CD8-positive, alpha-beta memory T cell (primary cell): ENCODE measurements at places on chromosomes 7 and 10. TPM values are rescaled to one million over a fixed set of nuclear protein-coding genes. Genes with fewer than 3 reads are reported as not detected.

CYP3A5 gene
- not detected for total RNA-seq

GDF2 gene
- not detected for total RNA-seq

NEUROD6 gene
- not detected for total RNA-seq

- no peaks in the 10 kb centered on the region for H3K36me3 ChIP-seq
- DNase-seq = no peak
- no peaks in the 10 kb centered on the region for H3K27me3 ChIP-seq
- H3K4me3 ChIP-seq = no peak overlapping the region
Observed at GRCh38 chr10:72814099-72814790, 79.3 kb upstream of the OIT3 start.

DNA sequence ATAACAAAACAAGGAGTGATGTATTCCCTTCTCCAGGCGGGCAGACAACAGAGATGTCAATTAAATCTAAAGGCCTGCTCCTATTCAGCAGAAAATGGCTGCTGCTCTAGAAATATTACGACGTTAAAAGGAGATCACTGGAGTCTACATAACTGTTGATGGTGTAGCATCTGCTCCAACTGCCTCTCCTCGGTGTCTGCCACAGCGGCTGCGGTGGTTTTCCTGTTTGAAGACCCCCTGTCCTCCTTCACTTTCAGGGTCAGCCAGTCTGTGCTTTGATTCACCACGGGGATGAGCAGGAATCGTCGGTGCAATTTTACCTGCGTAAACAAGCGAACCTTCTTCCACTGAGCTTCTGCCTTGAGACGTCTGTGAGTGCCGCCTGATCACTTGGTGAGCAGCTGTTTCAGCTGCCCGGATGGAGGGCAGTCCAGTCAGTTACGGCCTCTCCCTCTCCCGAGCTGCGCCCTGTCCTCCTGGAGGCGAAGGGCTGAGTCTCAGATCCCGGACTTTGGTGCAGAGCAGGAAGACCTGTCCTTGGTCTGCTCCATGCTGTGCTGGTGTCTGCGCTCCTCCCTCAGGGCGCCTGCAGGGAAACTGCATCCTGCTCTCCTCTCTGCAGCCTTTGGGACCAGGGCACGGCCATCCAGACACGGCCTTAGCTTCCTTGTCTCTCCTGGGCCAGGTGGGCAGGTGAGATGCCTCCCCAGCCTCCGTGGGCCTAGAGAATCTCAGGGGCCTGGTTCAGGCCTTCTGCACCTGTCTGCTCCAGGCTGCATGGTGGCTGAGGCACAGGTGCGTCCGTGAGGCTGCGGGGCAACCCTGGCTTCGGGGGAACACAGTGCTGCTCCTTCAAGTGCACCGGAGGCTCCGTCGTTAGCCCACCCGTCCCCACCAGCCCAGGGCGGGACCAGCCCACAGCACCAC is 326.6 kb downstream of the ADARB2 start:
- H3K4me1 ChIP-seq = no peaks in the 10 kb centered on the region
- no peaks in the 10 kb centered on the region for H3K27me3 ChIP-seq
- DNase-seq = no peak

DNA sequence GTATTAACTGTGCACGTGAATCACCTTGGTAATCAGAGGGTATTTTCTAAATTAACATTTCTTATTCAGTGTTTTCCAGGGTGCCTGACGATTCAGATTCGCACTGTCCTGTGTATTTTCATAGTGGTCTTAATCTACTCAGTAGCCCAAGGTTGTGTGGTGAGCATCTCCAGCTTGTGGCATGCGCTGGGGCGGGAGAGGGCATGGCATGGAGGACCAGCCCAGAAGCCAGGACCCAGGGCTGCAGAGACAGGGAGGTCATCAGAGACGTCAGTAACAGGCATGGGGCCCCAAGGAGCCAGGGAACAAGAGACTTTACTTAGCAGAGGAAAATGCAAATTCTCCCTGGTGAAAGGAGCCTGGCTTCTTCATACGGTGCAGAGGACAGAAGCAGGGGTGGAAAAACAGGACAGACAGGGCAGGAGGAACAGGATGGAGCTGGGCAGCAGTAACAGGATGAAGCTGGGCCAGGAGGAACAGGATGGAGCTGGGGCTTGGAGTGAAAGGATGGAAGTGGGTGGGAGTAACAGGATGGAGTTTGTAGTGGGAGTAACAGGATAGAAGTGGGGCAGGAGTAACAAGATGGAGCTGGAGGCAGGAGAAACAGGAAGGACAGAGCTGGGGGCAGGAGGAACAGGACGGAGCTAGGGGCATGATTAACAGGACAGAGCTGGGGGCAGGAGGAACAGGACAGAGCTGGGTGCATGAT is 110.9 kb downstream of the ADCY1 start:
- no peaks in the 10 kb centered on the region for H3K4me1 ChIP-seq
- no peak for DNase-seq
- no peak overlapping the region for H3K4me3 ChIP-seq
- H3K27me3 ChIP-seq = no peaks in the 10 kb centered on the region

DNA sequence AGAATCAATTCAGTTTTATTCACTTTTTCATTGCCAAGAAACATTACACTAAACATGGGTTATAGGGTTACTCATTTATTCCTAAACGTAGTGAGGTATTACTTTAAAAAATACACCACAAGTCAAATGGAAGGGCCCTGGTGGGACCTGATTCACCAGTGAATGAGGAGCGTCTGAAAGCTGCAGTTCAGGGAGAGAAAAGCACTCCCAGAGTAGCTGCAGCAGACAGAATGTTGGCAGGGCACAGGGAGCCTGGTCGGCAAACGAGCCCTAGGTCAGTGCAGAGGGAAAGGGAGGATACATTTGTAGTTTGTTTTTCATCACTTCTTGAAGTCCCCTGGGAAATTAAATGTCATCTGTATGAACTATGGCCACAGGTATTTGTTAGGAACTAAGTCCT is 361.7 kb upstream of the ETV1 start:
- DNase-seq = no peak
- H3K27ac ChIP-seq = no peak overlapping the region
- no peak overlapping the region for H3K4me3 ChIP-seq

- no peaks in the 10 kb centered on the region for H3K36me3 ChIP-seq
- no peaks in the 10 kb centered on the region for H3K4me1 ChIP-seq
- no peak overlapping the region for H3K27ac ChIP-seq
- H3K4me3 ChIP-seq = no peak overlapping the region
Observed at GRCh38 chr10:4195213-4195612, 410.2 kb upstream of the KLF6 start.

GRCh38 chr10:113470372-113471240 is 82.2 kb upstream of the HABP2 start:
- no peaks in the 10 kb centered on the region for H3K27me3 ChIP-seq
- DNase-seq = no peak
- H3K4me1 ChIP-seq = no peaks in the 10 kb centered on the region
- H3K4me3 ChIP-seq = no peak overlapping the region
- H3K27ac ChIP-seq = no peak overlapping the region

DNA sequence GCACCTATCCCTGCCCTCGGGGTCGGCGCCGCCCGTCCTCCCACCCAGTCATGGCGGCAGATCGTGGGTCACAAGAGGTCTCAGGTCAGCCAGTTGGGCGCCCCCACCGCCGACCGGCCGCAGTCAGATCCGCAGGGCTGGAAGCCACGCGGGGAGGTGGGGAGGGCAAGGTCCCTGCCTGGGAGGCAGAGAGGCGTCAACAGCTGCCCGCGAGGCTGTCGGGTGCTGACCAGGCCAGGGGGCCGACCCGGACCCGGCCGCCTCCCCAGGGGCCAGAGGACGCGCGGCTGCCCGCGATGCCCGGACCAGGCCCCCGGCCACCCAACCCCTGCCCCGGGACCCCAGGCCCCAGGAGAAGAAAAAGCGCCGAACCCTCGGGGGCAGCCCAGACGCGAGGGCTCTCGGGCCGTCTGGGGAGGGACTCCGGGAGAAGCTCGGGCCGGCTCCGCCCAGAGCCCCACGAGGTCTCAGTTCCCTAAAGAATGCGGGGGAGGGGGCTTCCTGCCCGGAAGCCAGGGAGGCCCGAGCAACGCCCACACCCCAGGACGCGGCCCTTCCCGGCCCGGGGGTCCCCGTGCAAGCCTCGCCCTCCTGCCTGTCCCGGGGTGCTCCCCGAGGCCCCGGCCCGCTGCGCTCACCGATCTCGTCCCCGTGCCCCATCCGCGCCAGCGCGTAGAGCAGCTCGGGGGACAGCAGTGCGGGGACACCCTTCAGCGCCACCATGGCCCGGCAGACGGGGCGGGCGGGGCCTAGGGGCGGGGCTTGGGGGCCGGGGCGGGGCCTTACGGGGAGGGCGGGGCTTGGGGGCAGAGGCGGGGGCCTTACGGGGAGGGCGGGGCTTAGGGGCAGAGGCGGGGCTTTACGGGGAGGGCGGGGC is at the start of gene FUOM:
Gene FUOM, minus strand, starts transcription at position 735 of the 877 bp plus-strand sequence. Its CDS starts 12 bp downstream, at position 723.
- peak; percentile 66 for DNase-seq
- H3K27ac ChIP-seq = peak within 1 kb of the TSS; percentile 38
- no peaks in the 10 kb centered on the region for H3K27me3 ChIP-seq
- H3K4me1 ChIP-seq = peaks cover 6% of the 10 kb centered on the region
- H3K36me3 ChIP-seq = no peaks in the 10 kb centered on the region
- peak within 1 kb of the TSS; percentile 59 for H3K4me3 ChIP-seq

GRCh38 chr10:100831742-100832141 is 81.0 kb upstream of the SLF2 start:
- no peaks in the 10 kb centered on the region for H3K36me3 ChIP-seq
- DNase-seq = no peak
- H3K4me3 ChIP-seq = no peak overlapping the region
- H3K4me1 ChIP-seq = peaks cover 30% of the 10 kb centered on the region

DNA sequence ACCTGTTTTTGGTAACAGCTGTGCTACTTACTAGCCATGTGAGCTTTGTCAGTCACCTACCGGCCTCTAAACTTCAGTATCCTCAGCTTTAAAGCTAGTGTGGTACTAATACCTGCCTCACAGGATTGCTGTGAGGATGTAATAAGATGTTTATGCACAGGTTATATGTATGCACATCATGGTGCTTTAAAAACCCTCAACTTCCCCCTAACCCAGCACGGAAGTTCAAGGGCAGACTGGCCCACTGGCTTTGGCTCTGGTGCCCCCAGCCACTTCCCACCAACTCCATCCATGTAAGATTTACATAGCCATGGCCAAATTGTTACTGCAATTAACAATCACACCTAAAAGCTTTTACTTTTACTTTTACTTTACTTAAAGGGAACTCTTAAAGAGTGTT is 676.0 kb upstream of the GALNT17 start:
- no peak for DNase-seq
- H3K36me3 ChIP-seq = no peaks in the 10 kb centered on the region
- no peaks in the 10 kb centered on the region for H3K4me1 ChIP-seq
- no peaks in the 10 kb centered on the region for H3K27me3 ChIP-seq

DNA sequence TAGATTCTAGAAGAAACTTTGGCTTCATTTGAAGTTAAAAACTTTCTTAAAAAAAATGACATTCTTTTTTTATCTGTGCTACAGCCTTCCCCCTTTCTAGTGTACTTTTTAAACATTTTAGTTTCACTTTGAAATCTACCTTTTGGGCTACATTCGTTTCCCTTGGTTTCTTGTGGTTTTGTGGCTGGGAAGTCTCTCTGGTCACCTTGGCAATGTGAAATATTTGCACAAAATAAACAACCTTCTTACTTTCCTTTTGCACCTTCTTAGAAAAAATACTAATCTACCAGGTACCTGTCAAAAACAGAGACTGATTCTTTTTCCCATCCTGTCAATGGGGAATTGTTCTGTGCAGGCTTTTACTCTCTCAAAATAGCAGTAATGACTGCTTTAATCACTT is 350.2 kb downstream of the GATA3 start:
- peaks cover 68% of the 10 kb centered on the region for H3K4me1 ChIP-seq
- no peaks in the 10 kb centered on the region for H3K27me3 ChIP-seq
- DNase-seq = peak; percentile 88
- peak overlapping the region; percentile 40 for H3K4me3 ChIP-seq
- no peaks in the 10 kb centered on the region for H3K36me3 ChIP-seq
- H3K27ac ChIP-seq = peak overlapping the region; percentile 87

- no peaks in the 10 kb centered on the region for H3K36me3 ChIP-seq
- H3K4me3 ChIP-seq = no peak overlapping the region
- no peak for DNase-seq
Observed at GRCh38 chr7:71251706-71252105, 119.8 kb downstream of the GALNT17 start.

- peaks cover 40% of the 10 kb centered on the region for H3K4me1 ChIP-seq
- H3K36me3 ChIP-seq = no peaks in the 10 kb centered on the region
- DNase-seq = no peak
- H3K27me3 ChIP-seq = no peaks in the 10 kb centered on the region
- no peak overlapping the region for H3K4me3 ChIP-seq
Observed at GRCh38 chr10:14010769-14011574, 319.8 kb downstream of the FRMD4A start.

- no peaks in the 10 kb centered on the region for H3K36me3 ChIP-seq
- no peak overlapping the region for H3K4me3 ChIP-seq
- H3K27me3 ChIP-seq = no peaks in the 10 kb centered on the region
- no peak overlapping the region for H3K27ac ChIP-seq
Observed at GRCh38 chr10:110493832-110494426, 3.8 kb upstream of the DUSP5 start.

GRCh38 chr10:9012312-9012711 is 957.8 kb downstream of the GATA3 start:
- no peak overlapping the region for H3K4me3 ChIP-seq
- H3K4me1 ChIP-seq = peaks cover 28% of the 10 kb centered on the region
- no peak for DNase-seq
- no peaks in the 10 kb centered on the region for H3K36me3 ChIP-seq
- no peak overlapping the region for H3K27ac ChIP-seq

DNA sequence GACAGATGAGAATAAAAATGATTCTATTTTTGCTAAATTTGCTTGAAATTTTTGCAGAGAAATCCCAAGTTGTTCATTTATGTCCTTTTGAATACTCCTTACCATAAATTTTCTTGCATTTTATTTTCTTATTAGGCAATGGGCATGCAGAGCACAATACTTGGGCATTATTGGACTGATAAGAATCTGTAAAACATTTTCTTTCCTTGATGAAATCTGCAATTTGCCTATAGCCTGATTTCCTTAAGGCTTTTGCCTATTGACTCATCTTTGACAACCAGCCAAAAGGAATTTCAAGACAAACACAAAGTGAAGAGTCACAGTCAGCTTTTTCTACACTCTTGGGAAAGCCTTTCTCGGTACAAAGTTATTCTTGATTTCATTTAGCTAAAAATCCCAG is 30.5 kb upstream of the GNAT3 start:
- H3K4me3 ChIP-seq = no peak overlapping the region
- no peak for DNase-seq
- H3K36me3 ChIP-seq = no peaks in the 10 kb centered on the region
- H3K27ac ChIP-seq = no peak overlapping the region

GRCh38 chr10:930625-931325 is 730 bp downstream of the LARP4B start:
- peak overlapping the region; percentile 60 for H3K4me3 ChIP-seq
- H3K27ac ChIP-seq = peak overlapping the region; percentile 45
- H3K36me3 ChIP-seq = no peaks in the 10 kb centered on the region
- H3K27me3 ChIP-seq = no peaks in the 10 kb centered on the region
- peak; percentile 17 for DNase-seq

- H3K36me3 ChIP-seq = no peaks in the 10 kb centered on the region
- no peak overlapping the region for H3K27ac ChIP-seq
- H3K4me3 ChIP-seq = no peak overlapping the region
- H3K4me1 ChIP-seq = no peaks in the 10 kb centered on the region
- DNase-seq = no peak
Observed at GRCh38 chr10:28254290-28254985, 48.4 kb downstream of the MPP7 start.

- no peaks in the 10 kb centered on the region for H3K4me1 ChIP-seq
- H3K27me3 ChIP-seq = peaks cover 3% of the 10 kb centered on the region
Observed at GRCh38 chr10:1365540-1366321, 309.5 kb downstream of the WDR37 start.
